Adrenal gland (tissue), 19 donors: ENCODE measurements at places on chromosomes 12 and 14.
A peak's percentile ranks its signal among the peaks of the same experiment; 100 is the strongest.

- no peak for DNase-seq
Measured at GRCh38 chr12:103504606-103505005, 8.8 kb upstream of the C12orf42 start.

GRCh38 chr12:105733579-105733978, 403.1 kb downstream of the C12orf75 start:
- DNase-seq: no peak

DNA sequence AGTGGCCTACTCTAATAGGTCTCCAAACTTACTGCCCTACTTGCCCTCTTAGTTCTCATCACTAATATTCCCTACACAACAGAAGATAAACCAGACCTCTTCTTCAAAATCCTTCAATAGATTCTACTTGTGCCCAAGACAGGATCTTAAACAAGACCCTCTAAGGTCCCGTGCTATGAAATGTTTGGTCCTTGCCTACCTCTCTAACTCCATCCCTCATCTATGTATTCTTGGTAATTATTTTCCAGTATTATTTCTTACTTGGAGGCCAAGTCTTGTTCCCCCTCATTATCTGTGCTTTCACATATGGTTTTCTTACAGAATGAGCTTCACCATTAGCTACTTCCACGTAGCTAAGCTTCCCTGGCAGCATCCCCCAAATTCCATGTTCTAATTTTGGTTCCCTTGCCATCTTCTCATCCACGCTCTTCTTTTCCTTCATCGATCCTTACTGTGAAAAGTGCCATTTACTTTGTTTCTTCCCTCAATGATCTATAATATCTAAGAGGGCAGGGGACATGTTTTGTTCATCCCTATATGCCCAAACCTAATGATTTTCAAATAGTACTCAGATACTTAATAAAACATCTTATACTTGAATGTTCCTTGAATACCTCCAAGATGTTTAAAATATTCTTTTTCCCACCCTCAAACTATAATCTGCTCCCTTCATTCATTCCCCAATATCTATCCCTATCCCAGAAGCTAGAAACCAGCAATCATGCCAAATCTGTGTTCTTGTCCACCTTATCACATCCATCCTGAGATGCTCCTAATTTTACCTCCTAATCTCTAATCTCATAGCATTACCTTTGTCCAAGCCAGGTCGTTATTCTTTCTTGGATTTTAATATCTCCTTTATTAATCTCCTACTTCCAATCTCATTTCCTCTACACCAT, 10.1 kb downstream of the HNRNPC start:
- no peak for DNase-seq

- DNase-seq: peak; percentile 70
Measured at GRCh38 chr12:122870867-122871664, 24.9 kb downstream of the VPS37B start.

- no peak for DNase-seq
Measured at GRCh38 chr12:108117163-108117849, 11.8 kb upstream of the WSCD2 start.

DNA sequence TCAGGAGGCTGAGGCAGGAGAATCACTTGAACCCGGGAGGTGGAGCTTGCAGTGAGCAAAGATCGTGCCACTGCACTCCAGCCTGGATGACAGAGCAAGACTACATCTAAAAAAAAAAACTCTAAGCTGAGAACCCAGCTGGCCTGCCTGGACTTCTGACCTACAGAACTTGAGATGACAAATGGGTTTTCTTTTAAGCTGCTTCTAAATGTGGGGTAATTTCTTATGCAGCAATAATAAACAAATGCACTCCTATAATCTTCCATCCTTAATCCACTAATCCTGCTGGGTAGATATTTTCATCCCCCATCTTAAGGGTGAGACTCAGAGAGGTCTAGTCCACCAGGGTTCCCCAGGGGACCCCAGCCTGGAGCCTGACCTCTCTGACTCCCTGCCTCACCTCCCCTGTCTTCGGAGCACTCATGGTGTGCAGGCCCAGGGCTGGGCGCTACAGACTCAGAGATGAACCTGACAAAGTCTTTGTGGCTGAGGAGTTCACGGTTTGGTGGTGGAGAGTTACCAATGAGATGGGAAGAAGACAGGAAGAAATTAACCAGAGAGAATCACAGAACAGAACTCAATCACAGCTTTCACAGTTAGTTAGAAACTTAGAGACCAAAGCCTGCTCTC, 39.7 kb upstream of the BDKRB2 start:
- no peak for DNase-seq
